ENCODE measurements at places on chromosomes 7 and 10.

DNA sequence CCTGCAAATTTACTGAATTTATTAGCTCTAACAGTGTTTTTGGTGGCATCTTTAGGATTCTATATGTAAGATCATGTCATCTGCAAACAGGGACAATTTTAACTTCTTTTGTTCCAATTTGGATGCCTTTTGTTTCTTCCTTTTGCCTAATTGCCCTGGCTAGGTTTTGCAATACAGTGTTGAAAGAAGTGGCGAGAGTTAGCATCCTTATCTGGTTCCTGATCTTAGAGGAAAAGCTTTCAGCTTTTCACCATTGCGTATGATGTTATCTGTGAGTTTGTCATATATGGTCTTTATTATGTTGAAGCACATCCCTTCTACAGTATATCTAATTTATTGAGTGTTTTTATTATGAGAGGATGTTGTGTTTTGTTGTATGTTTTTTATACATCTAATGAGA is 301.4 kb downstream of the PTPRN2 start:
- DNase-seq = no peak

DNA sequence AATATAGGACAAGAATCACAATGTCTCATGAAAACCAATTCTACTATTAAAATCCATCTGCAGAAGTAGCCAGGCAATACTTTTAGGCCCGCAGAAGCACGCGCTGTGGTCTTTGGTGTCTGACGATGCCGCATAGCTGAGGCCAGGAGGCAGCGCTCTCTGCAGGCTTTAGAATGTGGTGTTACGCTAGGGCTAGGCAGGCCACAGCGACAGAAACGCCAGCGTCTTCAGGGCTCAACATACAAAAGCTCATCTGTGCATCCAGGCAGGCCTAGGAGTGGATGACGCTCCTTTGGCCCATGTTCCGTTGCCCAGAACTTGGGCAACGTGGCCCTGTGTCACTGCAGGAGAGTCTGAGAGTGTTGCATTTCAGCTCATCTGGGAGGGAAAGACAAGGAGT is 601.1 kb upstream of the FOXK1 start:
- DNase-seq = no peak

- DNase-seq = no peak
Measured at GRCh38 chr7:42232275-42232674, 4.7 kb downstream of the GLI3 start.

GRCh38 chr7:81355911-81356310 is 413.9 kb downstream of the HGF start:
- no peak for DNase-seq

DNA sequence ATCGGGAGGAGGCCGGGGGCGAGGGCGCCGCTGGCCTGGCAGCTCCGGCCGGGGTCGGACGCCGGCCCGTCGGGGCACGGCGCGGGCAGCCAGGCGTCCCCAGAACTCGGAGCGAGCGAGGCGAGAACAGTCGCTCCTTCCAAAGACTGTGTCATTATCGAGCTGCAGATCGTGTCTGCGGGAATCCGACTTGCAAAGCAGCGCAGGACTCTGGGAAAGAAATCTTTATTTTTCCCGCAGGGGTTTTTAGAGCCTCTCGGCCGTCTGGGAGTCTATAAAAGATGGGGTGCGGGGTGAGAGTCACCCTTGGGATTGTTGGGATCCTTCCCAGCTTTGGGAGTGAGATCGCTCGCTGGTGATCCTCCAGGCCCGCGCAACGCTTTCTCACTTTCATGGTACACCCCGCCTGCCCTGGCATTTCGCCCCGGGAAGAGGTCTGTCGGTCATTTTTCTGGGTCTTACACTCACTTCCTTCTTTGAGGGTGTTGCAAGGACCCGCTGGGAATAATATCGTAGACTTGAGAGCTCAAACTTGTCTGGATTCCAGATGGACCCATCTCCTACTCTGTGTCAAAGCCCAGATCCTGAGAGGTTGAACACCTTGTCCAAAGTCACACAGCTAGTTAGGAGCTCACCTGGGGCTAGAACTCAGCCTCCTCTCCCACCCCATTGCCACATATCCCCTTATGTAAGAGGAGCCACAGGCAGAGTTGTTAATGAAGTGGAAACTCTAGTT is 1.0 kb downstream of the UBTD1 start:
- no peak for DNase-seq

- DNase-seq = no peak
Measured at GRCh38 chr10:30055226-30055662, 4.1 kb downstream of the JCAD start.

DNA sequence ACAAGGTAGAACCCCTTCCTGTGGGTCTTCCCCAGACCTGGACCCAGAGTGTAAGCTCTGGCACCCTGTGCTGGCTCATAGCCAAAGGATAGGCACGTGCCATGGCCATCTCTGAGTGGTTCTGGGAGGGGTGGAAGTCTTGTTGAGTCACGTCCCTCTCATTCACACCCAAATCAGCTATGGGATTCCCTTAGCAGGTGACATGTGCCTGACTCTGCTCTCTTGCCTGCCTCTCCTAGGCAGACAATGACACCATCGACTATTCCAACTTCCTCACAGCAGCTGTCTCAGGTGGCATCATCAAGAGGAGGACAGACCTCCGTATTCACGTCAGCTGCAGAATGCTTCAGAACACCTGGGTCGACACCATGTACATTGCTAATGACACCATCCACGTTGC is 59.8 kb downstream of the C10orf120 start:
- no peak for DNase-seq

DNA sequence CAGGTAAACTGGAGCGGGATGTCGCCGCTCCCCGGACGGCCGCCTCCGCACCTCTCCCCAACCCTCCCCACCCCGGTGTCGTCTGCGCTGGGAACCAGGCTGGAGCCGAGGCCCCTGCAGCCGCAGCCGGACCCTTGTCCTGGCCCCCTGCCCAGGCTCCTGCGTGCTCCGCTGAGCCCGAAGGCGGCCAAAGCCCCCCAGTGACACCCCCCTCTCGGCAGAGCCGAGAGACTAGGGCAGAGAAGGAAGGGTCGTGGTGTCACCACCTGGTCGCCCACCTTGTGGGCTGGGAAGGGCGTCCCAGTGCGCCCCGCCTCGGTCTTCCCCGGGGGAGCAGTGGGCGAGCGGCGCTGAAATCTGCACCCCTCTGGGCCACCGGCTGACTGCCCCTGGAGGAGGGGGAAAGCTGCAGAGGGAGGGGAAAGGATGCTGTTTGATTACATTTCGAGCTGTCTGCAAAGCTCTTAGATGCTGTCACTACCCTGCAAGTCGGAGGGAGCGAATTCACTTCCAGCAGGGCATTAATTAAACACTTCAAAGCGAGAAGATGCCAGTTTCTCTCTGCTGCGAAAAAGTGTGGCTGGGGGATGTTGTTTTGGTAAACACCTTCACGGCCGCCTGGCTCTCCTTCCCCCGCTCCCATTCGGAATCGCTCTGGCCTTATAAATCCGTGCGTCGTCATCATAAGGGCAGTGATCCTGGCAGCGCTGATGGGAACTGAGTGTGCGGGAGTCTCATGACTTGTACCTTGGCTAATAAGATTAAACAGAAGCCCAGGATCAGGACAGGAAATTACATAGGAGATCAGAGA is 622 bp downstream of the DYNC1I1 start:
- no peak for DNase-seq

GRCh38 chr10:31751051-31751737 is 177.4 kb downstream of the ARHGAP12 start:
- no peak for DNase-seq

DNA sequence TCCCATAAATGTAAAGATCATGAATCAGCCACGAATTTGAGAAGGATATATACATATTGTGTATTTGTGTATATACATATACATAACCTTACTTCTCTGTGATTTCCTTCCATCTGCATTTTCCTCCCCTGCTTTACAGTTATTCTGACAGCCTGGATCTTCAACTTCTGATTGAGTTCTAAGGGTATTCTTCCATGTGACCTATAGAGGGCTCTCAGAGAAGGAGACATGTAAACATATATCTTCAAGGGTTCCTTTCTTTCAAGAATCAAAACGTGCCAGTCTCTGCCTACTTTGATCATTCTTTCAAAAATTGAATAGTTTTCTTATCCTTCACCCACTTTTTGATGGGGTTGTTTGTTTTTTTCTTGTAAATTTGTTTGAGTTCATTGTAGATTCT is 453.7 kb upstream of the POT1 start:
- DNase-seq = no peak

- peak; percentile 33 for DNase-seq
Measured at GRCh38 chr7:110839866-110840265, 251.1 kb upstream of the LRRN3 start.

DNA sequence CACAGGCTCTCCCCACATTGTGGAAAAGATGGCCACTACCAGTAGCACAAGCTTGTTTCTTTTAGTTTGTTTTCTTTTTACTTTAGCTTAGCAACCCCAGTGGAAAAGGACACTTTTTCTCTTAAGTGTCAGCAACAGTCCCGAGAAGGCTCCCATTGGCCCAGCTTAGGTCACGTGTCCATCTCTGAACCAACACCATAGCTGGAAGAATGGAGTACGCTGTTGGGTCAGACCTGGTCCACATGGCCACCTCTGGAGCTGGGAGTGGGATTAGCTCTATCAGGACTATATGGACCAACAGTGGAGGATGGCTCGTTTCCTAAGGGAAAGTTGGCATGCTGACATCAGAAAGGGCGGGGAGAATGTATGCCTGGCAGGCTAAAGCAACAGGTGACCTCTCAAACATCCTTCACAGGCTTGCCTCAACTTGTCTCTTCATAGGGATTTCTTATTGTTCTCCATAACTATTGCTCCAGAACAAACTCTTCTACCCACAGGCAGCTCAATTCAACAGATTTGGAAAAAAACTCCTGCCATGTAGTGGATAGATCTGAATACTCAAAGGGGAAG is 27.6 kb upstream of the NEUROG3 start:
- no peak for DNase-seq

Data from HepG2 (cell line).